ENCODE measurements at places on chromosomes 3 and 15.
A peak's percentile ranks its signal among the peaks of the same experiment; 100 is the strongest.

DNA sequence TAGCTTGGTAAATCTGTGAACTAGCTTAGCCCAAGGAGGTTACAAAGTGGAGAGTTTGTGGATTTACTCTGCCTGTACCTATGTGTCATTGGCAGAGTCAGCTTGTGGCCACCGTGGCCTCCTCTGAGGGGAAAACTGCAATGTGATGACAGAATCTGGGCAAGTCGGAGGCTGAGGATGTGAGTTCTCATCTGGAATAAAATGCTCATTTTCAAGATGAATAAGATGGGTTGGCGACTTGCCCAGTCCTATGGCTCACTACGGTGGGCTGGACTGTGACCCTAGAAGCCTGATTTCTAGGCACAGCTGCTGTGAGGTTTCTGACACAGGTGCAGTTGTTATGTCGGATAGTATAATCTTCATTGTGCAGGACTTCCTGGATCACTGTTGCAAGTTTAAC is 83.7 kb downstream of the ETV5 start:
- DNase-seq, result peak; percentile 68

DNA sequence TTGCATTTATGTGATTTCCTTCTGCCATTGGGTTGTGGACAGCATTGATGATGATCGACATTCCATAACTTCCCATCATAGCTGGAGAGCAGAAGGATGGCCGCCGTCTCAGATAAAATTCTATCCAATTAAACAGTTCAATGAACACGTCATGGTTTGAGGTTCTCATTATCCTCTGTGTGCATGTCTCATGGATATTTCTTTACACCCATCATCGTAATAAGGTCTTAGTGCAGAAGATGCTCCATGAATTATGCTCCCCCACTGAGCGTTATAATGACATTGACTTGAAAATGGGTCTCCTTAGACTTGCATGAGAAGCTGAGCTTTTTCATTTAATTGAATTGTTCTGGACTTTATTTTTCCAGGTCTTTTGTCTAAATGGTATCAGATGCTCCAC is 92.1 kb downstream of the TRIM42 start:
- no peak for DNase-seq

GRCh38 chr3:128984596-128984995 is 9.3 kb downstream of the CFAP92 start:
- no peak for DNase-seq

GRCh38 chr3:25957026-25957425 is 167.1 kb downstream of the OXSM start:
- DNase-seq, result no peak

GRCh38 chr3:155730843-155731242 is 14.0 kb downstream of the PLCH1 start:
- DNase-seq, result no peak

DNA sequence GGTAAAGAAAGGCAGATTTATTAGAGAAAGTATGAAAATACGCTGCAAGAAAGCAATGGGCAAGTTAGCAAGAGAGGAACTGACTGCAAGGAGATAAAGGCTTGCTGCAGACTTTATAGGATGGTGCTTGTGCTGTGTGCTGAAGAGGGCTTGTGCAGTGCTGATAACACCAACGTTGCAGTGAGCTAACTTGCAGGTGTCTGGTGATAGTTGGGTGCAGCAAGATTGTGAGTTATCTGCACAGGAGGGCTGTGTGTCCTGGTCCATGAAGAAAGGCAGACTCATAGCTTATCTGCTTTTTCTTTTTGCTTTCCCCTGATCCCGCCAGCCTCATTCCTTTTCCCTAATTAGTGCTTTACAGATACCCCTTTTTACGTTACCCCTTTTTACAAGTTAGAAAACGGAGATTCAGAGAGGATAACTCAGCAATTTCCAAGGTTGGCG is 58.0 kb upstream of the ZNF148 start:
- DNase-seq, result no peak

- no peak for DNase-seq
Measured at GRCh38 chr3:43031485-43031884, 52.4 kb downstream of the GASK1A start.

DNA sequence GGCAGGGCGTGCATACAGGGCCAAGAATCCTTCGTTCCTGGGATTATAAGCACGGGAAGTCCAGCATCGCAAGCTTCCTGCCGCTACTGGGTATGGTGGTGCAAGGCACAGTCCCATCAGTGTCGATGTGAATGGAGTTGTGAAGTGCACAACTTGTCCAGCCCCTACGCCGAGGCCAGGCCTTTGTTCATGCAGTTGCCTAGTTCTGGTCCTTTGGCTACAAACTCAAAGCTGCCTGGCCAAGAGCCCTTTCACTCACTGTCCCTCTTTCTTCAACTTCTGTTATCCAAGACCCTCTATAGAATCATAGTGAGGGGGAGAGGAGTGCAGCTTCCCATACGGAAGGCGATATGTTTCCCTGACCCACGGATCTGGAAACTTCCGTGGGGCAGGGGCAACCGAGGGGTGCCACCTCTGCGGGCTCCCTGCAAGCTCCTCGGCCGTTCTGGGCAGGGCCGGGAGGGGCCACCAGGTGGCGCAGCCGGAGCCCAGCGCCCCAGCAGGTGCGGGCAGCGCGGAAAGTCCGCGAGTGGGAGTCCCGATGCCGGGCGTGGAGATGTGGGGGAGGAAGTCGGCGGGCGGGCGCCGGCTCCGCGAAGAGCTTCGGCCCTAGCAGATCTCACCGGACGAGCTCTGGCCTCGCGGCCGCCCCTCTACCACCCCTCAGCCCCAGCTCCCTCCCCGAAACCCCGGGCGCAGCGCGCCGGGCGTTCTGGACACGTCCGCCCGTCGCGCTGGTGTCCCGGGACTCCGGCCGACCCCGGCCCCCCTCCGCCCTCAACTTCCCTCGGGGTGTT is 693 bp downstream of the RASGRP1 start:
- DNase-seq, result peak; percentile 80

DNA sequence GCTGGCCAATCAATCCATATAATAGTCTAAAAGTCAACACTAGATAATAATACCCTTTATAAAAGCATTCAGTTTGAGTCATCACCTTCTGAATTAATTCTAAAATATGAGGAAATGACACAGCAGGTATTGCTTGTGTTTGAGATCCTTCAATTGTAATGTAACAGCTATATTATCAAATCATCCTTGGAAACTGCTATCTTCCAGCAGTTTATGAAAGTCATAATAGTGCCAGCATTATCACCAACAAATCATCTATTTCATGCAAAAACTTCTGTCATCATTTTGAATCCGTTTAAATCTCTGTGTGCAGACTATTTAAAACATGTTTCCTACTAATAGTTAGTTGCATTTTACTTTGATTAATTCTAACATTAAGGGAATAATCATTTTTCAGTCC is 468.7 kb downstream of the CADM2 start:
- no peak for DNase-seq

- no peak for DNase-seq
Measured at GRCh38 chr15:101148881-101149664, 102.8 kb downstream of the CHSY1 start.

- DNase-seq, result no peak
Measured at GRCh38 chr15:64092864-64093626, 593 bp downstream of the CIAO2A start.

GRCh38 chr3:123439806-123440580 is 8.9 kb downstream of the ADCY5 start:
- DNase-seq, result no peak

- no peak for DNase-seq
Measured at GRCh38 chr3:106913966-106914365, 463.3 kb upstream of the CCDC54 start.

GRCh38 chr3:130738241-130738640 is 8.4 kb downstream of the PIK3R4 start:
- no peak for DNase-seq

GRCh38 chr15:70646169-70646568 is 117.2 kb downstream of the UACA start:
- DNase-seq, result no peak

DNA sequence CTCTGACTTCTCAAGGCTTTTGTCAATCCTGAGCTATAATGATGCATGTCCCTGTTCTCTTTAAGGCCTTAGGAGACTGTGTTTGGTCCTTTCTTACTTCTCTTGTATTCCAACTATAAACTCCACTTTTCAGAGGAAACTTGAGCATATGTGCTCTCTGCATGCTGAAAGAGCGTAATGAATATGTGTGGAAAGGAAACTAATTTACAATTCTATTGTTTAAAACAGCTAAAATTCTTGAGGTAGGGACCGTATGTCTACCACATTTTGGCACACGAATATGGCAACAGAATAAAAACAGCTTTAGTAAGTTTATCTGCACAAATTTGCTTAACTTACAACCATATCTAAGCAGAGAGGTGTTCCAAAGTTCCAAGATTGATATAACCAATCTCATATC is 242.0 kb upstream of the DCBLD2 start:
- no peak for DNase-seq

GRCh38 chr15:58608129-58608590 is 141.3 kb downstream of the ADAM10 start:
- DNase-seq, result no peak

DNA sequence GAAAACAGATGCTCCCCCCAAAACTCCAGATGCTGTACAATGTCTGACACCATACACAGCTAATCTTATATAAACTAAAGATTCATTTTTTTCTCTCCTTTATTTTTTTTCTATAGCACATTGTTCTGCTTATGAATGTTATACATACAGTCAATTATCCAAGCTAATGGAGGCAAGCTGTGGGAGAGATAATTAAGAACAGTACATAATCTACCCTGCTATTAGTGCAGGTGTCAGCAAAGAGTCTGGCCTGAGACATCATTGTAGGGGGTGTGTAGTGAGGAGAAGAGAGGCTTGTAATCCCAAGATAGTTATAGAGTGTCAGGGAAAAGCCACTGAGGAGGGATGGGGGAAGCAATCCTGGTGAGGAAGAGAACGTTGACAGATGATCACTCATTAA is 25.4 kb upstream of the CHMP2B start:
- no peak for DNase-seq

GRCh38 chr3:197836244-197836643 is 45.2 kb downstream of the LRCH3 start:
- no peak for DNase-seq

GRCh38 chr3:83765956-83766355 is 1192.8 kb upstream of the CADM2 start:
- DNase-seq, result no peak

Measured in stimulated activated CD8-positive, alpha-beta memory T cell treated with anti-CD3 and anti-CD28 coated beads, Interleukin-7, amount 100 ng/mL, for 48 hours (primary cell).